ENCODE measurements at places on chromosomes 7 and 10. TPM values are rescaled to one million over a fixed set of nuclear protein-coding genes. Genes with fewer than 3 reads are reported as not detected.

The ANKRD1 gene
- total RNA-seq, result not detected

The ZNF467 gene
- 2.2 TPM for total RNA-seq

The PRSS2 gene
- not detected for total RNA-seq

DNA sequence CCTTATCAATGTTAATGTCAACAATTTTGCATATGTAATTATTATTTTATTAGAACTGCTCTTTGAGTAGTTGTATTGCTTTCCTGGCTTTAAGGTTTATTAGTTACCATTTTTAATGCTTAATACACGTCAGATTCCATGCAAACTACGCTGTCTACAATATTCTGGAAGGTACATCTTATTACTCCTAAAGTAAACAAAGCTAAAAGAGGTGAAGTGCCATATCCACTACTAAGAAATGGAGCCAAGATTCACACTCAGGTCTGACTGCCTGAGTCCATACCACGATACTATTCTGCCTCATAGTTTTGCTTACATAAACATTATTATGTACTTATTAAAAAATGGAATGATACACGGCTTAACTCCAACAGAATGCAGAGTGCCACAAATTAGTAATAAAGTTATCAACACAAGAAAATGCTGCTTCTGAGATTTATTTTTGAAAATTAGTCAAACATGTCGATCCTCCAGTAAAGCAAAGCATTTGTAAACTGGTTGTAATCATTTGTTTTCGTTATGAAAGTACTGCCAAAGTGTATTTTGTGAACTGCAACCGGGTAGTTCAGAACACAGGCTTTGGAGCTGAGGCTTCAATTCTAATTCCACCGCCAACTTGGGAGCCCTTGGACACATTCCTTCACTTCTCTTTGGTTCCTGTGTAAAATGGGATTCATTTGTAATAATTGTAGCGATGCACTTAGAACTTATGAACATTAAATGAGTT is 1.1 kb upstream of the DMTF1 start:
- DNase-seq, result no peak

DNA sequence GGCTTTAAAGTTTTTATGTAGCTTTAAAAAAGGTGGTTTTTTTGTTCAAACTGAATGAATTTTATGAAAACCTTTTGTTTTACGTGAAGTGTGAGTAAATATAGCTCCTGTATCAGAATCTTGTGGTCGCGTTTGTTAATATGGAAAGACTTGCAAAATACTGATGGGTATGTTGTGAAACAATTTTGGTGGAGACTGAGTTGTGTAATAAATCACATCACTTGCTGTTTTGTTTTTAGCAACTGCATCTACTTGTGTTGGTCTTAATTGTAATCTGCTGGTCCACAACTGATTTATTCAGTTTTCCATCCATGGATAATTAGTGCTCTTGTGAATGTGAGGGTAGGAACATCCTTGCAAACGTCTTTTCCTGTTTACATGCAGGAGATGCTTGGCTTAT is 10.5 kb downstream of the PLXDC2 start:
- no peak for DNase-seq

GRCh38 chr10:37269554-37270256 is 144.3 kb downstream of the ANKRD30A start:
- no peak for DNase-seq

- peak; percentile 84 for DNase-seq
These were observed 3.0 kb downstream of the IKZF1 start for GRCh38 chr7:50307368-50308032.

GRCh38 chr7:116806046-116806944 is 56.1 kb upstream of the CAPZA2 start:
- no peak for DNase-seq

DNA sequence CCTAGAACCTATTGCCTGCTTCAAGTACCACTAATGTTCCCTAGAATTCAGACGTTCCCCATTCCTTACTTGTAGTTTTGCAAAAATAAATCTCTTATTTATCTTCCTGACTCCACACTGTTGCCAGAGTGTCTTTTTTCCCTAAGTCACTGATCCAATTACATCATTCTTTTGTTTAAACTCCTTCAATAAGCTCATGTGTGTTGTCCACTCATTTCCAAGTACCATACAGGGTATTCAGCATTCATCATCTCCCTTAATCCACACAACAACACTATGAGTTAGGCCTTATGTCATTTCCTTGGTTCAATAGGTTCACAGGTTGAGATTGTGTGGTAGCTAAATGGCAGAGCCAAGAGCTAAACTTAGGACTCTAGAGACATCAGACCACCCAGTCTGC is 119.9 kb upstream of the RHOBTB1 start:
- no peak for DNase-seq

DNA sequence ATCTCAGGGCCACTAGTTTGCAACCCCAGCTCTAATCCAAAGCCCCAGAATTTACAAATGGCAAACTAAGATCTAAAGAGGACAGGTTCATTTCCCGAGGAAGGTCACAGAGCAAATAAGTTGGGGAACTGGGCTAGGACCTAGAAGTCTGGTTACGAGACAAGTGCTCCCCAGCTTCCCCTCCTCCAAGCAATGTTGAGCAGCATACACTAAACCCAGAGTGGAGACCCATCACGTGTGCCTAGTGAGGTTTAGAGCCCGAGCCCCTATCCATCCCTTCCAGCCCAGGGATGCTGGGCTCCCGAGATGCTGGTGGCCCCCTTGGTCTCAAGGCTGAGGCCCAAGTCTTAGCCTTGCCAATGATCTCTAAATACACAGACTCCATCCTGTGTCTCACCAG is 209.5 kb upstream of the ZMIZ1 start:
- no peak for DNase-seq

- DNase-seq, result no peak
These were observed 79.3 kb upstream of the IL6 start for GRCh38 chr7:22647451-22648257.

- no peak for DNase-seq
These were observed 45.5 kb downstream of the TNPO3 start for GRCh38 chr7:129009437-129009836.

- DNase-seq, result no peak
These were observed 51.0 kb downstream of the FBXW4 start for GRCh38 chr10:101644002-101644401.

DNA sequence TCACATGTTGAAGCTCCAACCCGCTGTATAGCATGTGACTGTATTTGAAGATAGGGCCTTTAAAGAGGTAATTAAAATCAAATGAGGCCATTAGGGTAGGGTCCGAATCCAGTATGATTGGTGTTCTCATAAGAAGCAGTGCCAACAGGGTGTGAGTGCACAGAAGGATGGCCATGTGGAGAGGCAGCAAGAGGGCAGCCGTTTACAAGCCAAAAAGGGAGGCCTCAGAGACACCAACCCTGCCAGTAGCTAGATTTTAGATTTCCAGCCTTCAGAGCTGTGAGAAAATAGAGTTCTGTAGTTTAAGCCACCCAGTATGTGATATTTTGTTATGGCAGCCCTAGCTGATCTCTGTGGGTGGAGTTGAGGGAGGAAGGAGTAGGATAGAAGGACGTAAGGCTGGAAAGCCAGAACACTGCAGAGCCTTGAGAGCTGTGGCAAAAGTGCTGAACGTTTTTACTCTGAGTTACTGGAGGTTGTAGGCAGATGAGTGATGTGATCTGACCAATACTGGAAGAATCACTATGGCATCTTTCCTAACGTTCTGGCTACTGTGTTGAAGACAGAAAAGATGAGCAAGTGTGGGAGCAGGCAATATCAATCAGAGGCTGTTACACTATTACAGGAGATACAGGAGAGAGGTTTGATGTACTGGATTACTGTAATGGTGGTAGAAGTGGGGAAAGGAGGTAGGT is 334.9 kb downstream of the ELMO1 start:
- no peak for DNase-seq

- DNase-seq, result no peak
These were observed 162.4 kb downstream of the NRF1 start for GRCh38 chr7:129773871-129774270.

DNA sequence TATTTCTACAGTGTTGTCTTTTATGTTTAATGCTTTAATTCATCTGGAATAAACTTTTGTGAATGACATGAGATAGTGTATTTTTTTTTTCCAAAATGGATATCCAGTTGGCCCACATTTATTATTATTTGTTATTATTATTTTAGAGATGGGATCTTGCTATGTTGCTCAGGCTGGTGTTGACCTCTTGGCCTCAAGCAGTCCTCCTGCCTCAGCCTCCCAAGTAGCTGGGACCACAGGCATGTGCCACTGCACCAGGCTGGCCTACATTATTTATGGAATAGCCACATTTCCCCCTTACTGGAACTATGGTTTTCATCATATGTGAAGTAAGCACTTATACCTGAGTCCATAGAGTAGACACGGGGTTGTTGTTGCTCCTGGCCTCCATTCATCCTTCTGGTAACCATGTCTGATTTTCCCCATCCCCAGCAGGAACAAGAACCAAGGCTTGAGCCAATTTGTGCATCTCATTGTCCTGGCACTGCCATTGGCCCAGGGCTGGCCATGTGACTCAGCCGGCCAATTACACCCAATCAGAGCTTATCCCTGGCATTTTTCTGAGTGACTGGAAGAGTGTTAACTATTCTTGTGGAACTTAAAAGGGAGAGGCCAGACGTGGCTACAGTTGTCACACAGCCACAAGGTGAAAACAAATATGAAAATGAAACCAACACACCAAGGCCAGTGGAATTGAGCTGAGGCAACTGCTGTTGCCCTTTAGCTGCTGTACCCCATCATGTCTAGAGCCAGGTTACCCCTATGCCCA is 23.1 kb downstream of the PRF1 start:
- peak; percentile 56 for DNase-seq

DNA sequence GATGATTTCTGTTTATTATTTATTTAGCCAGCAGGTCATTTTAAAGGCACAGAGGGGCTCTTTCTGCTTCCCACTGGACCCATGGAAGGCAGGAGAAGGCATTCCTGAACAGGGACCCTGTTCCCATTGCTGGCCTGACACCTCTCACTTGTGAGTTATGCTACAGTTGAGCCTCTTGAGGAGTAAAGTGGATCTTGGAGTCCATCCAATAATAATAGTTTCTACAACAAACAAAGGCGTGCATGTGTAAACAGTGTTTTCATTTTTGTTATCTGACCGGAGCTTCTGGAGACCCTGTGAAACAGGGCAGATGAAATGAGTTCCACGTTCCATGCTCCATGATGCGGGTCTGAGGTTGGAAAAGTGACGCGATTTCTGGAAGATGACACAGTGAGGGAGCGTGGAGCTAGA is 127.3 kb upstream of the HABP2 start:
- no peak for DNase-seq

GRCh38 chr7:1665549-1666316 is 4.3 kb upstream of the ELFN1 start:
- no peak for DNase-seq

DNA sequence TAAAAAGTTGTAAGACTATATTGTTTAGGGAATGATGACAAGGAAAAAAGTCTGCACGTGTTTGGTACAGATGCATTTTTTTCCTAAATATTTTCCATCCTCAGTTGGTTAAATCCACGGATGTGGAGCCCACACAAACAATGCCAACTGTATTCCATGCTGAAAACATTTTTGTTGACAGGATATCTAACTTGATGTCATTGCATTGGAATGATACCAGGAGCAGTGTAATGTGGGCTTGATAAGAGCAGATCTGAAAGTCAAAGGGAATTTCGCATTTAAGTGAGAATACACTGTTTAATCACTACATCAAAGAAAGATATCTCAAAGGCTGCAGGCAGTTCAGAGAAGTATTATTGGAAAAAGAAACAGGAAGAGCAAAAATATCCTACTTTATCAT is 49.5 kb upstream of the TMEM140 start:
- DNase-seq, result no peak

- DNase-seq, result no peak
These were observed 661.7 kb upstream of the AUTS2 start for GRCh38 chr7:68936471-68937035.
